ENCODE measurements at places on chromosomes 16 and 17. TPM values are rescaled to one million over a fixed set of nuclear protein-coding genes. Genes with fewer than 3 reads are reported as not detected.

The HASPIN gene
- total RNA-seq, result 2.5 TPM

The MYOCD gene
- 0.11 TPM for total RNA-seq

The AANAT gene
- total RNA-seq, result not detected

The CTRB1 gene
- not detected for total RNA-seq

The PTGES3L gene
- total RNA-seq, result 0.44 TPM

The LDHD gene
- 2.1 TPM for total RNA-seq

The SLC46A1 gene
- total RNA-seq, result 3.1 TPM

Measured in uterine smooth muscle cell (primary cell).